ENCODE measurements at places on chromosomes 1 and 21.

DNA sequence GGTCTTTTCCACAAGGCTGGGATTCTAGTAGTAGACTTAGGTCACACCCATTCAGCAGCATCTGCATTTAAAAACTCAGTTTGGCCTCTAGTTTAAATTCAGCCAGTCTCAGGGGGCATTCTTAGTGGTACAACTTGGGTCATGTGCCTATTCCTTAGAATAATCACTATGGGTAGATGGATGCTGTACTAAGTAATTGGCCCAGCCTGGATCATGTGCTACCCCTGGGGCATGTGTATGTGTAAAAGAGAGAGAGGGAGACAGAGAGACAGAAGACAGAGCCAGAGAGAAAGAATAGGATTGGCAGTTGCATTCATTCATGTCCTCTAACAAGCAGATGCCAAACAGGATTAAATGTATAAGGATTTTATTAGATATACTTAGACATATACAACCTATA lies 13.6 kb upstream of the SYT14 start:
- DNase-seq: no peak

DNA sequence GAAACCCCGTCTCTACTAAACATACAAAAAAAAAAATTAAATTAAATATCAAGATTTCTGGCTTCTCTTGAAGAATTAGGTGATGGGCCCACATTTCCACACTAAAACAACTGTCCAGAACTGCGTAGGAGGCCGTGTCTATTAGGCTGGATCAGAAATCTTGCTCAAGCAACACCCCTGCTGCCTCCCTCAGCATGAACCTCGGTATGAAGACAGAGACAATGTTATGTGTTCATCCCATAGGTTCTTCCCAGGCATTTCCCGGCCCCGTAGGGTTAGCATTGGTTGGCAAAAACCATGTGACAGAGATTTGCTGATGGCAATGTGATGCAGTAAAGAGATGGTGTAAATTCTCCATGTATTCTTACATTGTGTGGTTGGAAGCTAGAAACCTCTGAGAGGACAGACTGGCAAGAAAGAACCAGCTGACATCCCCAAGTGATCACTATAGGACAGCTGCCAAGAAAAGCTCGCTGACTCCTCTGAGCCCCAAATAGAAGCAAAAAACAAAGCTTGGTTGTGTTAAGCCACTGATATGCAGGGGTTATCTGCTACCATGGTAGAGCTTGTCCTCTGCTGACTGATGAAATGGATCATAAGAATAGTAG lies 34.5 kb downstream of the EBNA1BP2 start:
- no peak for DNase-seq

DNA sequence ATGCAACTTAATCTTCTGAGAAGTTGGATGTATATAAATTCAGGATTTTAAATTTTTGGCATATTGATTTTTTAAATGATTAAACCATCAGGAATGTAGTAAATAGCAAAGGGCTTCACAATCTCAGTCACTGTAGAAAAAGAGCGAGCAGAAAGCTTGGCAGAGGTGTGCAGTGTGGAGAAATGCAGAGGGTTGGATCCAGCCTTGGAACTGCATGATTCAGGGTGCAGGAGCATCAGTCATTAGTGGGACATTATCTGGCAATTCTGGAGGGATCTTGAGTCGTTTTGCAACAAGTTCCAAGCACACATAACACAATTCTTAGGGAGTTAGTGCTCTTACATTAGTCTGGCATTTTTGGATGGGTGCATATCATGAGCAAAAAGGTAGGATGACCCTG lies 267.9 kb downstream of the PLA2G4A start:
- no peak for DNase-seq

DNA sequence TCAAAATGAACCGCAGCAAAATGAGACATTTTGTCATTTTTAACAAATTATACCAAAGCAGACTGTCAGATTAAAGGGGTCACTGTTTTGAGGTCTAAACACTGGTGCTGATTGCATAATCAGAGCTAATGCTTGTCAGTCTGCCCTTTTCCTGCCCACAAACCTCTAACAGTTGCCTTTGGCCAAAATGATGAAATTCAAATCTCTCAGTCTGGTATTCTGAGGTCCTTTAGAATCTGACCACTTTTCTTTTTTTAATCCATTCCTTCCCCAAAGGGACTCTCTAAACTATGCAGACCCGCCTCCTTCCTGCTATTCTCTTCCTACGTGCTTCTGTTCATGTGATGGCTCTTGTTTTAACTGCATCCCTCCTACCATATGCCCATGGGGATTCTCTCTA lies 145.2 kb upstream of the SPATA6 start:
- no peak for DNase-seq

DNA sequence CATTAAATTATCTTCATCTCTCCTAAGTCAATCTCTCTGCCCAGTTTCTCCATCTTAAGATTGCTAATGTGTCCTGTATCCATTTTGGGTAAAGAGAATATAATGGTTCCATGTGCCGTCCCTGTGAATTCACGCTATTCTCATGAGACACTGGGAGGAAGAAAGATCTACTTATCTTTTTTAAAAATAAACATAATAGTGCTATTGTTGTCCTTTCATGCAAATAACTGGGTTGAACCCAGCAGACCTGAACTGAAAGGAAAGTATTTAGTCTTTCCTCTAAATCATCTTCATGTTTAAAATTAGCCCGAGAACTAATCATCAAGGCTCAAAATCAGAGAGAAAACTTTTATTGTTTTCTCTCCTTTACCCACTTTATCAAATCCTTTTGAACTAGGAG lies 22.4 kb downstream of the SLAMF1 start:
- DNase-seq: no peak

- no peak for DNase-seq
Observed at GRCh38 chr21:25420831-25421230, 186.4 kb downstream of the MRPL39 start.

- no peak for DNase-seq
Observed at GRCh38 chr1:208335371-208336136, 91.4 kb upstream of the PLXNA2 start.

GRCh38 chr1:47309427-47309826 lies 4.5 kb downstream of the STIL start:
- DNase-seq: no peak

GRCh38 chr1:201501812-201502510 lies 5.0 kb downstream of the CSRP1 start:
- no peak for DNase-seq

DNA sequence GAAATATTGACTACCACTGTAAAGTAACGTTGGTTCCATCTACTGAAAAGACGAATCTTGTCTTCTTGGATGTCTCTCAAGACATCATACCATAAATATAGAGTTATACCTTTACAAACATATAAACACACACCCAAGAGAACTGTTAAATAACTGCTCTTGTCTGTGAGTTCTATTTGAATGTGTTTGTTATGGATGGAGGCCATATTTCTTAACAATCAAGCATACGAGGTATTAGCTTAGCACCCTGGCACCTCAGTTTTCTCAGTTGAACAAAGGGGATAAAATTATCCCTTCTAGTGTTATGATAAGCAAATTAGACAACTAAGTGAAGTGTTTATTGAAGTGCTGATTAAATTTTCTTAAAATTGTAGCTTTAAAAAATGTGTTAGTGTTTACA lies 336.6 kb upstream of the ZRANB2 start:
- DNase-seq: no peak

DNA sequence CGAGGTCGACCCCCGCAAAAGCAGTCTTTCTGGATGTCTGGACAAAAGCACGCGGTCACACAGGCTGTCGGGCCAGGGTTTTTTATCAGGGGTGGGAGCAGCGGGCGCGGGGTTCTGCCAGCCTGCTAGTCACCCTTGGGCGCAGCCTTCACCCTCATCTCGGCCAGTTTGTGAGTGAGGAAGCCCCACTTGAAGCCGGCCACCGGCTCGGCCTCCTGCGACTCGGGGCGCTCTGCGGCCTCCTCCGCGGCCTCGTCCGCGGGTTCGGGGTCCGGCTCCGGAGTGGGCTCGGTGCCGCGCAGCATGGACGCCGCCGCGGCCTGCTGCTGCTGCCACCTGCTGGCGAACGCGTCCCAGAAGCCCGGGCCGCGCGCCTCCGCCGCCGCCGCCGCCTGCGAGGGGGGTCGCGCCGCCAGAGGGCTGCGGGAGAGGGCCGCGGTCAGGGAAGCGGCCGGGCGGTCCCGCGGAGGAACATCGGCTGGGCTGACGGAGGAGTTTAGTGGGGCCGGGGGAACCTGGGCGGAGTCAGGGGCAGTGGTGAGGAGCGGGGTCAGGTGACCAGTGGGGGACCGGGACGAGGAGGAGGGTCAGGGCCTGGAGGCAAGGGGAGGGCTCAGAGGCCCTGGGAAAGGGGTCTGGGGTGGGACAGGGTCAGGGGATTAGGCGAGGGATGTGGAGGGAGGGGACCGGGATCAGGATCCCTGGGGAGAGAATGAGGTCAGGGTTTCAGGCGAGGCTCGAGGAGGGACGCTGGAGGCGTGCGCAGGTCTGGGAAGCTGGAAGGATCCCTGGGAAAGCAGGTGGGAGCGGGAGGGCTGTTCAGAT lies 4.5 kb downstream of the C1orf232 start:
- no peak for DNase-seq

DNA sequence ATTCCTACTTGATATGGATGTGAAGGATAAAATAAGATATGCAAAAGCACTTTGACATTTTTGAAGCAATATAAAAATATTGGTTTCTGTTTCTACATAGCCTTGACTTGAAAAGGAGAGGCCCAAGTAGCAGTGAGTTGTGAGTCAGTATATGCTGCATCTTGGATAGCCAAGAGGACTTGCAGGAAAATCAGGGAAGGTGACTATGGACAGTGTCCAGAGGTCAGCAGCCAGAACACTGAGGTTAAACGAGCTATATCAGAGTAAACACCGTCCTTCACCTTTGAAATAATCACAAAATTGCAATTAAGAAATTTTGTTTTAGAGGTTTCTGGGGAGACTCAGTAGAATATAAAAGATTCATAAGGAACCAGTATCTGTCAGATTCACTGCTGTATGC lies 6.6 kb upstream of the AMPD1 start:
- DNase-seq: no peak

DNA sequence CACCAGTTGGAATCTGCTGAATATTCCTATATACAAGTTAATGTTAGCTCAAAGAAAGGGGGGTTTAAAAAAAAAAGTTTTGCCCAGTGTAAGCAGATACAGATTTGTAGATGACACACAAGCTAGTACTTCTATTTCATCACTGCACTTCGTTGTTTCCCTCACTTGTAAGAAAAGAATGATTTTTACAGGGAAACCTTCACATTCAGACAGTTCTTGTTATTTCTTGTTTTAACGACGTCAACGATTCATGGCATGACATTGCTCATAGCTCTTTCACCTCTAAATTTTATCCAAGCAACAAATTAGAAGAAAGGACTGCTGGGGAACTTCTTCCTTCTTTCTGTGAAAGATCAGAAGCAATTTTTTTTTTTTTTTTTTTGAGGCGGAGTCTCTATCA lies 25.7 kb upstream of the C1orf105 start:
- DNase-seq: no peak

- DNase-seq: no peak
Observed at GRCh38 chr1:3070644-3071564, 1.9 kb downstream of the PRDM16 start.

GRCh38 chr1:206960676-206961386 lies 9.4 kb downstream of the FCAMR start:
- DNase-seq: no peak

Measured in HS-27A (cell line).